Inflammatory macrophage treated with lipopolysaccharide for 1 hour (primary cell): ENCODE measurements at places on chromosomes 13 and 19.

- peak; percentile 62 for DNase-seq
Observed at GRCh38 chr19:17170538-17171297, 44.4 kb upstream of the USE1 start.

GRCh38 chr13:44352671-44353070 is 21.0 kb upstream of the SERP2 start:
- no peak for DNase-seq

- no peak for DNase-seq
Observed at GRCh38 chr13:112803422-112803821, 113.6 kb downstream of the ATP11A start.

- peak; percentile 69 for DNase-seq
Observed at GRCh38 chr13:80338781-80339562, 2.0 kb downstream of the SPRY2 start.
